Cardiac fibroblast (primary cell): ENCODE measurements at places on chromosomes 7 and 10.
A peak's percentile ranks its signal among the peaks of the same experiment; 100 is the strongest.

DNA sequence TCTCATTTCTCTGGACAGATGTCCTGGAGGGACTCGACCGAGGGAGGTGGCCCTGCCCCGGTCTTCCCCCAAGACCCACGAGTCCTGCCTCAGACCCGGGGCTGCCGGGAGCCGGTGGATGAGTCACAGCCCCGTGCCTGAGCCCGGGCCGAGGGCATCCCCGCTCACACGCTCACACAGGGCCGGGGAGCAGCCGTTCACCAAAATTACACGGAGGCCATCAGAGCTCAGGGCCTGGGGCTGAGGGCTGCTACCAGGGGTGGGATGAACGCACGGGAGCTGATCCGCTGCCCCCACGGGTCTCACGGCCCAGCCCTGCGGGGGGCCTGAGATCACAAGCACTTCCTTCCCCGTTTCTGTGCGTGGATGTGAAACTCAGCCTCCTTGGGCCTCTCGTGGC, 17.5 kb downstream of the FAM20C start:
- DNase-seq, result no peak

DNA sequence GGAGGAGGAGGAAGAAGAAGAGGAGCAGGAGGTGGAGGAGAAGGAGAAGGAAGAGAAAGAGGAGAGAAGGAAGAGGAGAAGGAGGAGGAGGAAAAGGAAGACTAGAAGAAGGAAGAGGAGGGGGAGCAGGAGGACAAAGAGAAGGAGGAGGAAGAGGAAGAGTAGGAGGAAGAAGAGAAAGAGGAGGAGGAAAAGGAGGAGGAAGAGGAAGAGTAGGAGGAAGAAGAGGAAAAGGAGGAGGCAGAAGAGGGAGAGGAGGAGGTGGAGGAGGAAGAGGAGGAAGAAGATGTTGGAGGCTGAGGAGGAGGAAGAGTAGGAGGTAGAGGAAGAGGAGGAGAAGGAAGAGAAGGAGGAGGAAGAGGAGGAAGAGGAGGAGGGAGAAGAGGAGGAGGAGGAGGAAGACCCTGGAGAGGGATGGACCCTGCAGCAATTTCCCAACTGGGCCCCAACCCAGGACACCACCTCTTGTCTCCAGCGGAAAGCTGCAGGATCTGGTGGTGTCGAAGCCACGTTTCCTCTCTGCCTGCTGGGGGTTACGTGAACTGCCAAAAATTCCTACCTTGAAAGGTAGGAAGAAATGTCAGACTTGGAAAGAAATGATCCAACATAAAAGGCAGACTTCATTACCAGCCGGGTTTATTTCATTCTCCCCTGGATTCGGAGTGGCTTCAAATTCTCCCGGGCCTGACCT, 38.9 kb downstream of the COL26A1 start:
- no peak for DNase-seq

- DNase-seq, result no peak
Observed at GRCh38 chr10:7667262-7668141, 736 bp upstream of the ITIH5 start.

DNA sequence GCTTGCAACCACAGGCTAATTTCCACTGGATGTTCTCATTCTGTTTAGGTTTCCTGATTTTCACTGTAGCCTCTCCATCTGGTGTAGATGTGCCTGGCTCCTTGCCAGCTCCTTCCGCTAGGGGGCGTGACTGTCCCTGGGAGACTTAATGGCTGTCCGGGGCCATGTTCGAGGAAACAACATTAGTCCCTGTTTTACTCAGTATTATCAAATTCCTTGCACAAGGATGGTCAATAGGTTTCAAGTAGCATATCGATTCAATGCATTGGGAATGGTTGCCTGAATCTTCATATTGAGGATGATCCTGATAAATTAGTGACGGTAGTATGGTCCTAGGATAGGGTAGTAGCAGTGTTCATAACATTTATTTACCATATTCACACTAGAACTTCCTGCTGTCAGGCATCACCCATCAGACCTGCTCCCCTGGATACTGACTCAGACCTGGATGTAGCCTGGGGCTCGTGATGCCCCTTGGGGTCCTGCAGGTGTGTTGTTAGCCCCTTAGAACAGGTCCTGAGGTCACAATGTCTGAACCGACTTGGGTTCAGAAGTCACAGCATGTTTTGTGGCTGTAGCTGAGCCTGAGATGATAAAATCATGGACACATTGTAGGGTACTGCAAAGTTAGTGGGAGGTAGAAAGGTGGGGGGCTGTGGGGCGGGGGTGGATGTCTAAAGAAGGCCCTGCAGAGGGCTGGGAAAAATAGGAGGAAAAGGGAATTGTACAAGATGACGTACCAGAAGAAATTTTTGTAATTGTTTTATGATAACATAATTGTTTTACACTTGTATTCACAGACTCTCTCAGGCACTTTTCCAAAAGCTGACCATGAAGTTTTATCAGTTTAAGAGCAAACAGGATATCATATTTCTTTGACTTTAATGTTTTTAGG, 8.9 kb upstream of the EXOC6 start:
- DNase-seq, result peak; percentile 73

DNA sequence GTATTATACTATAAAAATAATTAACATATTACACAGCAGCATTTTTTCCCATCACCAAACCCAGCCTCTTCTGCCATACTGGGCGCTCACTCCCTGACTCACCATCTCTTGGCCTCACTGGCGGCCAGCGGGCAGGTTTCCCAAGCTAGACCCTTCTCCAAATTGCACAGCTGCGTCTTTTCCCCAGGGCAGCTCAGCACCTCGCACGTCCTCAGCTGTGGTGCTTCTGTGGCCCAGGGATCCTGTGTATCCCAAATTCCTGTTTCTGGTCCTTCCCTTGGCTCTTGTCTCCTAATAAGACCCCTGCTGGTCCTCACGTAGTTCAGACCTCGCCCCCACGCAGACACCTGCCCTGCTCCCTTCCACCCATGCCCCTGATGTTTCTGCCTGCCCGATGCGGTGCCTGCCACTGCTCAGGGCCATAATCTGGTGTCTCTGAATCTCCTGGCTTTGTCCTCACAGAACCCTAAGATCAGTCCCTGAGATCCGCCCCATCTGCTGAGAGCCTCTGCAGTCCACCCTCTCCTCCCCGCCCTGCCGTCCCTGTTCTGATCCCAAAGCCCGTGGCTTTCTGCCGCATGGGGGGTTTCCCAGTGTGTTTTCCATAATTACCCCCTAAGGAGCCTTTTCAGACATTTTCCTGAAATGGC, 290.1 kb downstream of the TCERG1L start:
- no peak for DNase-seq

DNA sequence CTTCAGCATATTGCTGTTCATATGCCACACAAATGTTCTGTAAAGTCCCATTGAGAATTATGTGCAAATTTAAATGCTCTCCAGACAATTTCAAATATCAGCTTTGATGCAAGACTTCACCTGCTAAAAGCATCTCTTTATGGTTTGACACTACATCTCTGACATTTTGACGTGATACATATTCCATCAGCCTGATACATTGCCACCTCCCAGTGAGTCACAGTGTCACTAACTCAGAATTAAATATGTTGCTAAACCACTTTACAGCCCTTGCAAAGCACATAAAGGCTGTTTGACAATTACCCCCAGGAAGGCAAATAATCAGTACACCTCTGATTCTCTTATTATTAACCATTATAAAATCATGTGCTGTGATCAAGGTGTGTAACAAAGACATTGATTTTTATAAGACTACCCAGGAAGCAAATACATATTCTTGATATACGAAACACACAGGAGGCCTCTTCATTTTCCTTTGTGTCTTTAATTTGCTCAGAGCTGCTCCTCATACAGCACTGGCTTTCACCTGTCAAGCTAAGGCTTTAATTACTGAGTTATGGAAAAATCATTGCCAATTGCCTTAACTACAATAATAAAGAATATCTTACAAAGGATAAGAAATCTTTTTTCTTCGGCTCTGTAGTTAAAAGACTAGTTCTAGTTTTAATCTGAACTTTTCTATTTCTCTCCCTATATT, 547.5 kb upstream of the C7orf33 start:
- no peak for DNase-seq

DNA sequence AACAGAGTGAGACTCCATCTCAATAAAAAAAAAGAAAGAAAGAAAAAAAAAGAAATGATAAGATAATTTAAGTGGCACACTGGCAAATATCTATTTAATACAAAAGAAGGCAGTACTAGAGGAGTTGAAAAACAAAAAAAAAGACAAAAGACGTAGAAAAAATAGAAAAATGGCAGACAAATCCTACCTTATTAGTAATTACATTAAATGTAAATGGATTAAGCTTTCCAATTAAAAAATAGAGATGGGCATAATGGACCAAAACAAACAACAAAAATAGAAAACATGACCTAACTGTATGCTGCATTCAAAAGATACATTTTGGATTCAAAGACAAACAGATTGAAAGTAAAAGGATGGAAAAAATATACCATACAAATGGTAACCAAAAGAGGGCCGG, 5.3 kb upstream of the PARP12 start:
- no peak for DNase-seq

DNA sequence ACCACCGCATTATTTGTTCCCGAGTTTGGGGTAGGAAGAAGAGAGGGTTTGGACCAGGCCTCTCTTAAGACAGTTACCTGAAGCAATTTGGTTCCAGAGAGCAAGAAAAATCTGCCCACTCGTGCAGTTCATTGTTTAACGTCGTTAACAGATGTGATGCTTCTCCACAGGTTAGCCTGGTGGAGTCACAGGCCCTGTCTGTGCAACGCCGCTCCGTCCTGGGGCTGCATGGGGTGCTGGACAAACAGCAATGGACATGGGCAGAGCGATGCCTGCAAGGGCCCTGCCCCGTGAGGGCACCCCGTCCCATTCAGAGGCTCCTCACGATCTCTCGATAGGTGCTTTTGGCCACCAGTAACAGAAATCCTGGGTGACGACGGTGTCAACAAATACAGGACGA, 9.7 kb downstream of the FOXL3 start:
- no peak for DNase-seq

- no peak for DNase-seq
Observed at GRCh38 chr7:135262623-135263320, 29.1 kb downstream of the STRA8 start.

DNA sequence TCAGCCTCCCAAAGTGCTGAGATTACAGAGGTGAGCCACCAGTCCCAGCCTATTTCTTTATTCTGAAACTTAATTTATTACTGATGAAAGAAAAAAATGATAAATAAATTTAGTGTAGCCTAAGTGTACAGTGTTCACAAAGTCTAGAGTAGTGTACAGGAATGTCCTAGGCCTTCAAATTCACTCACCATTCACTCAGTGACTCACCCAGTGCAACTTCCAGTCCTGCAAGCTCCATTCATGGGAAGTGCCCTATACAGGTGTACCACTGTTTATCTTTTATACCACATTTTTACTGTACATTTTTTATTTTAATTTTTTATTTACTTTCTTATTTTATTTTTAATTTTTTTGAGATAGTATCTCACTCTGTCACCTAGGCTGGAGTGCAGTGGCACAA, 12.2 kb downstream of the MRLN start:
- no peak for DNase-seq

DNA sequence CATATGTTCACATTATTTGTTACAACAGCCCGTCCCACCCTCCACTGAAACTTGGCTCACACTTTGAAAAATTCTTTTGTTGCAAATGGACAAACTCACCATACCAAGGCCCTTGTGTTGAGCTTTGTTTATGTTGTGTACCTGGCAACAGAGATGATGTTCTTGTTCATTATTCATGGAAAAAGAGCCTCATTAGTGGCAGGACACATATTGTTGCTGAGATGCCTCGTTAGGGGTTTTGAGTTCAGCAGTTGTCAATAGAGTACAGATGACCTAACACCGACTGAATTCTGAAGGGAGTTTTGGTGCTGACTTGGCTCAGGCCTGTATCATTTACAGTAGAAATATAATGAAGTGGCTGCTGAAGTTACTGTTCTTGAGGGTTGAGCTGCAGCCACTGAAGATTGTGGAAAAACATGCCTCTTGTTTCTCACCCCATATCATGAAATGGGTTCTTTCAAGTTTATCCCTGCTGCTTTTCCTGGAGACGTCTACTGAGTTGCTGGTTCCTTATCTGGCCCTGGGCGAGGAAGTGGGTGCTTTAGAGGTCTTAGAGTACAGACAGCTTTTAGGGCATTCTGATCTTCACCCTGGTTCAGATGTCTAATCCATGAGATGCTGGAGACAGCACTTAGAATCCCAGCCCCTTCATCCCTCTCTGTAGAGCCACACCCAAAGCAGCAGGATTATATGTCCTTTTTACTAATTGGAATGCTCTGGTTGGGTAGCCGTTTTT, 149.7 kb downstream of the WNT2 start:
- DNase-seq, result peak; percentile 10

GRCh38 chr10:4568086-4568485, 257.9 kb upstream of the AKR1E2 start:
- DNase-seq, result no peak

DNA sequence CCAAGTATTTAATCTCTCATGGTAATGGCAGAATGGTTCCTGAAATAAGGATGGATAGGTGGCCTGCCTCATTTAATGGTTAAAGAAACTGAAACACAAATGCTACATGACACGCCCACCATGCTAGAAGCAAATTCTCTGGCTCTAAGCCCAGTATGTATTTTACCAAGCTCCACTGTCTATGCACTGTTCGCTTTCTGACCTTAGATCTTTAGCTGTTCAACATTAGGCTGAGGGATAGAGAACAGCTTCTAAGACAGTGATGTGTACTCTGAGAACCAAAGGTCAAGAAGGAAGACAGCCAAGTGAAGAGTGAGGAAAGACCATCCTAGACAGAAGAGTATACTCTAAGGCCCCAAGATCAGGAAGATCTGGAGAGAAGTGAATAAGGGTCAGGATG, 26.6 kb downstream of the FAM3C start:
- DNase-seq, result peak; percentile 73

DNA sequence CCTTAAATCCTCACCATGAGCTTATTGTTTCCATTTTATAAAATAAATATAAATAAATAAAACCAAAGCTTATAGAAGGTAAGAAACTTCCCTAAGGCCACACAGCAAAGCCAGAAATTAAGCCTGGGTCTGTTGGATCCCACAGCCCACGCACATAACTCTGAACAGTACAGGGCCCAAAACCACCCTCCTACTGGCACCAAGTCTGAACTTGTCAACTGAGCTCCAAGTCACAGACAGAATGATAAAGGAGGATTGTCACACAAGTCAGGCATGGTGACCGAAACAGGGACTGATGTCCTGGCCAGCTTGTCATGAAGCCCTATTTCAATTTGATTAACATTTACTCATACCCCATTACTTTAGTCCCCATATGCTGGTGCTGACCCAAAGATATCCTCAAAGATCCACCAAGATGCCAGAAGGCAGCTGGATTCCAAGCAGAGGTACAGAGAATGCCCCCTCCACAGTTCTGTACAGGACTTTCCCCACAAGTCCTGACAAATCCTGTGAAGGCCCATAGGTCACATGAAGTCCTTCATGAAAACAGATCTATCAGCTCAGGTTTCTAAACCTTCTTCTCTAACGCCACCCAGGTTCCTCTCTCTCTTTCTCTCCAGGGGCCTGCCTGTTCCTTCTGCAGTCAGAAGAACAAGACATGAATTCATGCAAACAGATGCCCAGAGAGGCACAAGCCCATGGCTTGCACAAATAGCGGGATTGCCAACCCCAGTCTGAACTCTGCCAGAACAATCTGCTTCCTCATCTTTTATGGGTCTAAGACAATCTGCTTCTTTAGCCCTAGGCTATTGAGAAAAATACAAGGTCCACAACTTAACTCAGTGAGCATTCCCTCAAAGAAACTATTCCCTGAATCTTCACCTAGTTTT, 60.9 kb downstream of the GLI3 start:
- DNase-seq, result no peak
